HFFc6 (cell line): ENCODE measurements at places on chromosomes 6 and 20. TPM values are rescaled to one million over a fixed set of nuclear protein-coding genes. Genes with fewer than 3 reads are reported as not detected.

DNA sequence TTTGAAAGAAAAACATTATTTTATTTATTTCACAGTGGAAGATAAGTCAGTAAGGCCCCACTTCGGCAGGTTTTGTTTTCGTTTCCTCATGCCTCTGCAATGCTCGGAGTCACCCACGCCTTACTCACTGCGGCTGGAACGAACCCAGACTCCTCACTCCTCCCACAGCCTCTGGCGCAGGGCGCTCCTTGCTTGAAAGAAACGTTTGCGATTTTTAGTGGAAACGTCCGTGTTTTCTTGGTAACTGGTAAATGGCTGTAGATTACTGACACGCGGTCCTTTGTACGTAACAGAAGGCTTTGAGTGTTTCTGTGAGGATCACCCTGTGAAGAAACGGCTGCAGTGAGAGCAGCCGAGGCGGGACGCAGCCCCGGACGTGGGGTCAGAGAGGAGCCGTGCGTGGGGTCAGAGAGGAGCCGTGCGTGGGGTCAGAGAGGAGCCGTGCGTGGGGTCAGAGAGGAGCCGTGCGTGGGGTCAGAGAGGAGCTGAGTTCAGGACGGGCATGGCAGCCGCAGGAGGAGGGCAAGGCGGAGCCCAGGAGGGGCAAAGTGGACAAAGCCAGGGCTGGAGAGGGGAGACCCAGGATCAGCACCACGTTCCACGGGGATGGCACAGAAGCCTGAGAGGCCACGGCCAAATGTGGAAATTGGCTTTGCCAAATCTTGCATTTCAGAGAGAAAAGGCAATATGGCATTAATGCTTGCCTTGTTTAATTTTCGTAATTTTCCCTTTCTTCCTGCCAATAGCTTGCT, 198.6 kb upstream of the THBS2 start:
- peak; percentile 90 for DNase-seq
- peaks cover 50% of the 10 kb centered on the region for H3K4me1 ChIP-seq
- peak overlapping the region; percentile 89 for H3K4me3 ChIP-seq
- H3K36me3 ChIP-seq, result no peaks in the 10 kb centered on the region
- H3K27ac ChIP-seq, result peak overlapping the region; percentile 96

- H3K27me3 ChIP-seq, result peaks cover 24% of the 10 kb centered on the region
- peaks cover 12% of the 10 kb centered on the region for H3K4me1 ChIP-seq
- no peak for DNase-seq
- no peak overlapping the region for H3K27ac ChIP-seq
These were observed 49.6 kb downstream of the SLC2A12 start for GRCh38 chr6:134002821-134003220.

NKAIN4 gene
- not detected in 3 replicates for total RNA-seq

ADIG gene
- not detected in 3 replicates for total RNA-seq

GRCh38 chr6:139257291-139257690, 34.5 kb downstream of the TXLNB start:
- no peaks in the 10 kb centered on the region for H3K36me3 ChIP-seq
- no peak overlapping the region for H3K4me3 ChIP-seq

- no peaks in the 10 kb centered on the region for H3K27me3 ChIP-seq
- no peaks in the 10 kb centered on the region; the same call in 1 of the 2 replicates for H3K36me3 ChIP-seq
- peaks cover 14% of the 10 kb centered on the region for H3K4me1 ChIP-seq
- H3K27ac ChIP-seq, result no peak overlapping the region
- peak; percentile 34 for DNase-seq
These were observed 531.1 kb upstream of the CITED2 start for GRCh38 chr6:139905404-139906052.

DNA sequence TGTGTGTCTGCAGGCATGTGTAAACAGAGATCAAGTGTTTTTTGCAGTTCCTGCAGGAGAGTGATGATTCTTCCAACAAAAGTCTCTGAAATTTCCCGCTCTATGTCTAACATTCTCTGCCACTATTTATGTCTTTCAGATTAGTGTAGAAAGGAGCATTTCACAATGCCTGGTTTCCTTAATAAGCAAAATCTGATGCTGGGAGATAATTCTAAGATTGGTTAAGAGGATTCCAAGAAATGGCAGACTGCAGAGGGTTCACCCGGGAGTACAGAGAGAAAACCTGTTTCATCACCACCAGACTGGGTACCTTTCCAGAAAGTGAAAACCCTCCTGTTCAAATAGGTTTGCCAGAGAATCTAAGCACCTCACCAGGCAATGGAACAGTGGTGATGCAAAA, 62.7 kb downstream of the FOXC1 start:
- H3K4me3 ChIP-seq, result no peak overlapping the region
- DNase-seq, result no peak
- peaks cover 43% of the 10 kb centered on the region for H3K4me1 ChIP-seq
- no peaks in the 10 kb centered on the region for H3K36me3 ChIP-seq

ATXN1 gene
- total RNA-seq, result 33.1 to 40.8 TPM (median 36.1 TPM) in 3 replicates

- H3K4me3 ChIP-seq, result no peak overlapping the region
- peaks cover 9% of the 10 kb centered on the region for H3K27me3 ChIP-seq
- DNase-seq, result no peak
- no peak overlapping the region for H3K27ac ChIP-seq
- no peaks in the 10 kb centered on the region for H3K36me3 ChIP-seq
- H3K4me1 ChIP-seq, result peaks cover 5% of the 10 kb centered on the region; the same call in 1 of the 2 replicates
These were observed 34.5 kb upstream of the MRGBP start for GRCh38 chr20:62761759-62762131.

GRCh38 chr6:74939721-74940620, 265.9 kb downstream of the COL12A1 start:
- no peak overlapping the region for H3K4me3 ChIP-seq
- no peaks in the 10 kb centered on the region for H3K36me3 ChIP-seq
- H3K27me3 ChIP-seq, result no peaks in the 10 kb centered on the region
- H3K27ac ChIP-seq, result no peak overlapping the region
- no peak for DNase-seq

- H3K36me3 ChIP-seq, result no peaks in the 10 kb centered on the region
- no peak overlapping the region for H3K27ac ChIP-seq
These were observed 253.4 kb downstream of the PHACTR1 start for GRCh38 chr6:12969966-12970365.

DNA sequence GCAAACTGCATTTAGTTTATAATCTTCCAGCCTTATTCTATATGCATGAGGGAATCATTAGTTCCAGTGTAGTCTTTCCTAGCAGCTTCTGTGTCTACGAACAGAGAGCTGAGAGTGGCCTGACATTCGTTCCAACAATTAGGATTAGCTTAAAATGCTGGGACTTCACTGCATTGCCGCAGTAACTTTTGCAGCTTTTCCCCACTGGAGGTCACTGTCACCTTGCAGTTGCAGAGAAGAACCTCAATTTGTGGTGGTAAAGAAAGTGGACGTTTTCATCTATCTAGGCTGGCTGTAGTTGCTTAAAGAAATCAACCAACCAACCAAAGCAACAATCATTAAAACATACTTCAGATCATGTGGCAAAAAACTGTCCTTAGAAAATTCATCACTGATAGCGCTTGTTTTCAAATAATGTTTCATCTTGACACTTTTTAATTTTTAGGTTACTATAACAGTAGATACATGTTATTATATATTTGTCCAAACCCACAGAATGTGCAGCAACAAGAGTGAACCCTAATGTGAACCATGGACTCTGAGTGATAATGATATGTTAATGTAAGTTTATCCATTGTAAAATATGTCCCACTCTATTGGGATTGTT, 12.2 kb downstream of the MYLK4 start:
- peak; percentile 50 for DNase-seq
- H3K4me1 ChIP-seq, result peaks cover 24% of the 10 kb centered on the region

- peak overlapping the region; percentile 44; the same call in 1 of the 2 replicates for H3K27ac ChIP-seq
- H3K4me1 ChIP-seq, result peaks cover 15% of the 10 kb centered on the region; the same call in 1 of the 2 replicates
- H3K27me3 ChIP-seq, result no peaks in the 10 kb centered on the region
- DNase-seq, result no peak
These were observed 135.1 kb downstream of the TBXT start for GRCh38 chr6:166032366-166033200.

DNA sequence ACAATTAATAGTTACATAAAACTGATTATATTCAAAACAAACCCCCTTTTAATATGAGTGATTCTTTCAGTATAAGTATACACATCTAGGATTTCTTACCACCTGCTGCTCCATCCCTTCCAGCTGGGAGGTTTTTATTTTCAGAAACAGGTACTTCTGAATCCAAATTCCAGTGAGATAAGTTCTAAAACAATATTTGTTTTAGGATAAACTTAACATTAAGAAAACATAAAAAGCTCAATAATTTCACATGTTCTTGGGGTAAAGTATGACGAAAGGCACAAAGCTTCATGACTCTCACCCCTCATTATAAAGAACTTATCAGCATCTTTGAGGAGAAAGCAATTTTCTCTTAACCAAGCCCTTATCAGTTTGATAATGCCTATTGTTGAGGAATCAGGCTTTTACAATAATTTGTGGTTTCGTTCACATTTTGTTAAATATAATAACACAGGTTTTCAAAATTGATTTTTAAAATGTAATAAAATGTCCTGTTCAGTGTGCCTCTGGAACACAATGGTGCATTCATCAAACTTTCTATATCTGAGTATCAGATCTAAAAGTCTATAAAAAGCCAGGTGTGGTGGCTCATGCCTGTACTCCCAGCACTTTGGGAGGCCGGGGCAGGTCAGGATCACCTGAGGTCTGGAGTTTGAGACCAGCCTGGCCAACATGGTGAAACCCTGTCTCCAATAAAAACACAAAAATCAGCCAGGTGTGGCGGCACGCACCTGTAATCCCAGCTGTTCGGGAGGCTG, 4.3 kb downstream of the FAM217A start:
- no peaks in the 10 kb centered on the region for H3K4me1 ChIP-seq
- no peak overlapping the region for H3K4me3 ChIP-seq
- DNase-seq, result no peak
- no peaks in the 10 kb centered on the region for H3K27me3 ChIP-seq
- no peaks in the 10 kb centered on the region for H3K36me3 ChIP-seq

DNA sequence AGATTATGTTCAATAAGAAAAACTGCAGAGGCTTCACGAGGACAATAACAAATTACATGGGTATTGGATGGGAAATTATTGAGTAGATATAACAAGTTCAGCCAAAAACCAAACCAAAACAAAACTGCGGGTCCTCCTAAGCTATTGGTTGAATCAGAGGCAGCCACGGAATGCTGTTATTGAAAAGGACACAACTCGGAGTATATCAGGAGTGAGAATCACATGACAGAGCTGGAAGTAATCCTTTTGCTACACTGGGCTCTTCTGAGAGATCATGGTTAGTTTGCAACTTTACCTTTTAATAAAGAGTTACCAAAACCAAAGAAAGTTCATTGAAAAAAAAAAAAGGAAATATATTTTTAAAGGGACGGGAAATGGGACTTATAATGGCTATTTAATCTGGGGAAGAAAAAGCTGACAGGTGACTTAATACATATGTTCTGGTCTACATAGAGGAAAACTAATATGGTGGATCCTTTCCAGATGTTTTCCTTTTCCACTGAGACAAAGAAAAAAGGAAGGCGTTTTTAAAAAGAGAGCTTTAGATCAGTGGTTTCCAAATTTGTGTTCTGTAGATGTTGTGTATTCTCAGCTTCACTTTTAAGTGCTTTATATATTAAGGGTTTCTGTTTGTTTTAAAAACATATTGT, 6.9 kb upstream of the CITED2 start:
- H3K27me3 ChIP-seq, result peaks cover 1% of the 10 kb centered on the region
- no peak overlapping the region for H3K4me3 ChIP-seq

BPIFB2 gene
- not detected in 3 replicates for total RNA-seq

- H3K4me3 ChIP-seq, result no peak overlapping the region
- DNase-seq, result no peak
- H3K27me3 ChIP-seq, result peaks cover 1% of the 10 kb centered on the region; the same call in 1 of the 2 replicates
- no peaks in the 10 kb centered on the region for H3K4me1 ChIP-seq
- no peak overlapping the region for H3K27ac ChIP-seq
- no peaks in the 10 kb centered on the region for H3K36me3 ChIP-seq
These were observed 139.9 kb downstream of the CCDC170 start for GRCh38 chr6:151633526-151634335.

HCK gene
- total RNA-seq, result not detected in 2 replicates

GRCh38 chr20:37598575-37599342, 71.1 kb upstream of the BLCAP start:
- H3K4me1 ChIP-seq, result no peaks in the 10 kb centered on the region; the same call in 1 of the 2 replicates
- H3K27ac ChIP-seq, result no peak overlapping the region
- H3K4me3 ChIP-seq, result no peak overlapping the region
- peaks cover 27% of the 10 kb centered on the region for H3K27me3 ChIP-seq
- no peaks in the 10 kb centered on the region for H3K36me3 ChIP-seq

DNA sequence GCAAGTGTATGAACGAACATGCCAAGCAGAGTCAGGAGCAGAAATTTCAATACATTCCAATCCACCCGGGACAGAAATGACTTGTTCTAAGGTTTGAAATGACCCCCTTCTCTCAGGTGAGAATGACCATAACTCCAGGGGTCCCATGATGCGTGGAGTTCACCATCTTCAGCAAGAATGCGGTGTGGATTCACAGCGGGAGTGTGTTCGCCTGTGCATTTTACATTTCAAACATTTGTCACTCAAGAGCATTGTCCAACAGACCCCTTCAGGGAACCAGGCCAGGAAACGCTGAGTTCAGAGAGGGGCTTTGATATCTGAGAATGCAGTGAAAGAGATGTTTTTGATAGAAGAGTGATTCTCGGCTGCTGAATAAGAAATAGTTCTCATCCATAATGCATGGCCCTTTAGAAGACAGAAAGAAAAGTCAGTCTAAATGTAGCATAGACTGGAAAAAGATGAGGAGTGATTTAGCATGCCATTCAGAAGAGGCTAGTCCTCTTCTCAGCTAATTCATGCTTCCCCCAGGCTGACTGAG, 200.3 kb upstream of the KCNG1 start:
- no peaks in the 10 kb centered on the region for H3K36me3 ChIP-seq
- DNase-seq, result no peak
- H3K4me3 ChIP-seq, result no peak overlapping the region
- peaks cover 14% of the 10 kb centered on the region for H3K4me1 ChIP-seq
- H3K27ac ChIP-seq, result no peak overlapping the region
- peaks cover 16% of the 10 kb centered on the region for H3K27me3 ChIP-seq

POM121L2 gene
- not detected in 3 replicates for total RNA-seq

CST2 gene
- total RNA-seq, result not detected in 2 replicates

NEURL2 gene
- 1.5 to 2.0 TPM (median 1.9 TPM) in 3 replicates for total RNA-seq

- no peak overlapping the region for H3K27ac ChIP-seq
- H3K36me3 ChIP-seq, result peaks cover 3% of the 10 kb centered on the region; the same call in 1 of the 2 replicates
- no peaks in the 10 kb centered on the region; the same call in 1 of the 2 replicates for H3K27me3 ChIP-seq
These were observed 28.9 kb upstream of the CCR6 start for GRCh38 chr6:167093922-167094432.

VSX1 gene
- not detected in 3 replicates for total RNA-seq

TTK gene
- total RNA-seq, result 9.7 and 22.6 TPM in 2 replicates

PDE7B gene
- total RNA-seq, result 0.75 to 4.8 TPM (median 1.1 TPM) in 3 replicates

CTAGE9 gene
- total RNA-seq, result not detected in 2 replicates

- peaks cover 23% of the 10 kb centered on the region for H3K27me3 ChIP-seq
- H3K27ac ChIP-seq, result no peak overlapping the region
- H3K4me1 ChIP-seq, result peaks cover 7% of the 10 kb centered on the region; the same call in 1 of the 2 replicates
- H3K4me3 ChIP-seq, result no peak overlapping the region
These were observed 168.7 kb upstream of the LRFN2 start for GRCh38 chr6:40755749-40756452.

DNA sequence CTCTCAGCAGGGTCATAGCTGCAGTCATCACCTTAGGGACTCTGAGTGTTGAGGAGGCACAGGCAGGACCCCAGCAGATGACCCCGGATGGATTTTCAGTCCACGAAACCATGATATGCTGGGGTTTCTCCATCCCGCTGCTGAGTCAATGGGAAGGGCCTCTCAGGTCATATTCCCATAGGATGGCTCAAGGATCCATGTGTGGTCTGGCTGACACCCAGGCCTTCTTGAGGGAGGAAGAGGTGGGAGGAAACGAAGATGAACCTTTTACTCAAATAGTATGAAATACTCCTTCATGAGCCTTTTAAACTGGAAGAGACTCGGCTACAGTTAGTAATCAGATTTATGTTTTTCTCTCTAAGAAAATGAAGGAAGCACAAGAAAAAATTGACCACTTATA, 10.3 kb upstream of the RALY start:
- no peaks in the 10 kb centered on the region for H3K36me3 ChIP-seq
- H3K4me1 ChIP-seq, result no peaks in the 10 kb centered on the region
- no peak for DNase-seq

SLCO4A1 gene
- total RNA-seq, result 2.8 TPM in 2 replicates

OR2J3 gene
- not detected in 3 replicates for total RNA-seq

RTEL1 gene
- total RNA-seq, result 17.9 to 26.1 TPM (median 22.2 TPM) in 3 replicates
